Hematopoietic multipotent progenitor cell treated with erythropoietin and hydrocortisone succinate and interleukin-3 and kit ligand, for 8 days (in vitro differentiated cells): ENCODE measurements at places on chromosomes 6 and 20.

GRCh38 chr20:14445310-14445709 lies 107.9 kb upstream of the FLRT3 start:
- DNase-seq: no peak

DNA sequence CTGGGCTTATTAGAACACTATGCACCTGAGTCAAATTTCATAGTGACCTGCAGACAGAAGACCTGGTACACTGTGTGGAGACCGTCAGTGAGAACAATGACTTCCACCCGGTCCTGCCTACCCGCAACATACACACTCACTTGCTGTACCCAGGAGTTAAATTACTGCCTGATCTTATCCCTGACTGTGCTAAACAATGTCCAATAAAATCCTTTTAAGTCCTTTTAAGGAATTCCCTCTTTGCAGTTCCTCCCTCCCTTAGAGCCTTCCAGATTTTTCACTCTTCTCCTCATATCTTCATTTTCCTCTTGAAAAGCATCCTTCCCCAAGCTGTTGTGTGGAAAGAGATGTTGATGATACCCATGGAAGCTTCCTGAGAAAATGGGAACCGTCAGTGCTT lies 3.4 kb upstream of the KCNG1 start:
- no peak for DNase-seq

- DNase-seq: no peak
Measured at GRCh38 chr20:53662595-53662994, 69.0 kb upstream of the ZNF217 start.

- peak; percentile 48 for DNase-seq
Measured at GRCh38 chr6:156933201-156934068, 156.3 kb downstream of the ARID1B start.

DNA sequence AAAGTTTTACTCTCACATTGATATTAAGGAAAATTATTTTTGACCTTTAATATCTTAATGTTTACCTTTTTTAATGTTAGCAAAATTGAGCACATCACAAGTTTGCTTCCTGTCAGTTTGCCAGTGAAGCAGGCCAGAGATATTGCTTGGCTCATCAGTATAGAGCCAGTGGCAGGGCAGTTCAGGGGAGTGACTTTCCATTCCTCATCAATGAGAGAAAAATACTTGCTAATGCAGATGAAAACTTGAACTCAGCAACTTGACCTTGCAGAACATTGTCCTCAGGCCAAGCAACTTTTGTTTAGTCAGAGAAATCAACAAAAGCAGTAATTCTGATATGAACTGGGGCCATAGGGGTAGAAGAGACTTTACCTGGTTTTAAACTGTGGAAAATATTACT lies 6.9 kb downstream of the TAB2 start:
- no peak for DNase-seq

DNA sequence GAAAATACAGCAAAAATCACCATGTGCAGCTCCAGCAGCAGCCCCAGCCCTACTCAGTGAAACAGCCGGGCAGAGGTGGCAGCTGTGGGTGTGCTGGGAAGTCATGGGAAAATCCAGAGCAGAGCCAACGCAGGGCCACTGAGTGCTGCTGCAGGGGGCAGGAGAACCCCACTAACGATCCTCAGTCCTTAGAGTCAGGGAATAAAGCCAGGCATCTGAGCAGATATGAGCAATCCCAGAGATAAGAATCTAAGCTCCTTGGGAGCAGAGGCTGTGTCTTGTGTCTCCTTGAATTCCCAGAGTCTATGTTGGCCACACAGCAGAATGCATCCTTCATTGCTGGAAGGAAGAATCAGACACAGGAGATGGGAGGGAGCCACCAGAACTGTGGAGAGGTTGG lies 493.1 kb upstream of the MAP3K7 start:
- no peak for DNase-seq

DNA sequence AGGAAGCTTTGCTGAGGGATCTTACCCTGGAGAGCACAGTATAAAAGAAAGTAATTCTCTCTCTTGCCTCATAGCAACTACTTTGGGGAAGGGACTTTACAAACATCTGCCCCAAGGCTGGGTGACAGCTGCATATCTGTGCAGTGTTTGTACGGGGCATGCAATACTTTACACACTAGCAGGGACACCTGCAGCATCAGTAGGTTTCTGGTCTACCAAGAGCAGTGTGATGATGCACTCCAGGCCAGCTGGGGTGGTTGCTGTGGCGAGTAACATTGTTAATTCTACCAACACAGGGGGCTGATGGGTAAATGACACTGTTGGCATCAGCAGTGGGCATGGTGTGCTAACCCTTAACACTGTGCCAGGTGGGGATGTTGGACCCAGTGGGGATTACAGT lies 48.0 kb downstream of the ADTRP start:
- DNase-seq: no peak

- no peak for DNase-seq
Measured at GRCh38 chr20:48632017-48632824, 195.6 kb downstream of the PREX1 start.

DNA sequence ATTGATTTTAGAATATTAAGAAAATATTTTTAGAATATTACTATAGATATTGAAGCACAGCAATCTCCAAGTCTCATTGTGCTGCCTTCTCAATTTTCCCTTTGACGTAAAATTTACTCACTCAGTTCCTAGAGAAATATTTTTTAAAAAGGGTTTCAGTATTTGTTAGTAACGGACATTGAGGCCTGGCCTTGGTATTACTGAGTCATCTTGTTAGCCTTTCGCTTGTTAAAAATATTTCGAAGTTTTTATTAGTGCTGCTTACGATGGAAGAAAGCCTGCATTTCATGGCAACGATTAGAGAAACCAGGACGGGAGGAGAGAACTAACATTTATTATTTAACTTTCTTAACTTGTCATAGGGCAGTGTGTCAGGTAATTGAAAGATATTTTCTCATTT lies 82.2 kb downstream of the TIAM2 start:
- DNase-seq: no peak

DNA sequence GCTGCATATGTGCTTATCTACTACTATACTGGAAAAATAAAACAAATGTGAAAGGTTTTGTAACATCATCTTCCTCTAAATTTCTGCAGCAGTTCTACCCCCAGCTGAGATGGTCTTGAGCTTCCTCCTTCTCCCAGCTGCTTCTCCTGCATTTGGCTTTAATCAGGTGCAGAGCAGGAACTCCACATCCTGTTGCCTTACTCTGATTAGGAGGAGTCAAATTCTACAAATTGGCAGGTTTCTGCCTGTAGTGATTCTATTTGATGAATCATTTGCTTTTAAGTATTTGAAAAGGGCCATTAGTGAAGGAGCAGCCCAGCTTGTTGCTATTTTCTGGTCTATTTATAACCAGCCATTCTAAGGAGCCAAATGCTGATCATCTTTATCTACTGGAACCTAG lies 224.5 kb downstream of the GMDS start:
- DNase-seq: no peak

DNA sequence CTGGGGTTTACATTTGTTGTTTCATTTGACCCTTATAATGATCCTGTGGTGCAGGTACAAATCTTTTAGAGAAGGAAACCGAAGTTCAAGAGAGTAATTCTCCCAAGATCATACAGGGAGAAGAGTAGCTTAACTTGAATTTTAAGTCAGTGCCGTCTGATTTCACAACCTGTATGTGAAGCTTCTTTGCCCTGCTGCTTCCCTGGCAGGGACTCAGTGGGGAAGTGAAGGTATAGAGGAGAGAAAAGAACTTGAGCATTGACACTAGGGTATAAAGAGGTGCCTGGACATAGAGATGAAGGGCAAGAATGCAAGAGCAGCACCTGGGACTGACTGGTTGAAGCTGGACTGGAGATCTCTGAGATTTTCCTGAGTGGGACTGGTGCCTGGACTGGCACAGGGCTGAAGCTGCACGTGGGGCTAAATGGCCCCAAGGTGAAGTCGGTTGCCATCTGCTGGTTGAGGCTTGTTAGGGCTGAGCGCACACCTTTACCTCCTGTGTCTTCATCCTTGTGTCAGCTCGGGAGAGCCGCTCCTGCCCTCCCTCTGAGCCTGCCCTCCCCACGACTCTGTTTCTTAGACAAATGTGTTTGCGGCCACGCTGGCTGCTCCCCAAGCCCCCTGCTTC lies 41.8 kb downstream of the FARS2 start:
- peak; percentile 34 for DNase-seq

DNA sequence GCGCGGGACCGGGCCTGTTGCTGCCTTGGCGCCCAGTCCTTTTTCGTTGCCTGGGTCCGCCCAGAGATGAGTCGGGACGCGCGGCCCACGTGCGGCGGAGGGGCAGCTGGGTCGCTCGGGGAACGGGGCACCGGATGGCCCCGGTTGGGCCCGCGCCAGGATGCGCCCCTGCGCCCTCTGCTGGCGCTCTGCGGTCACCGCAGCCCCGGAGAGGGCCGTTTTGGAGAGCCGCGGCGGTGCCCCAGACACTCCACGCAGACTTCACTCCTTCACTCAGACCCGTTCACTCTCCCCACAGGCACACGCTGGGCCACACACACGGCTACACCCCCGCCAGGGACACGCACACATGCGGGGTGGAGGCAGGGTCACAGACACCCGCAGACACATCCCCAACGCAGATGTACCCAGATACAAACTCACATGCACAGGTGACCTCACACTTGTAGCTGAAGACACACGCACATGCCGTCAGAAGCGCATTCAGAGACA lies 38.8 kb downstream of the SRC start:
- peak; percentile 50 for DNase-seq

DNA sequence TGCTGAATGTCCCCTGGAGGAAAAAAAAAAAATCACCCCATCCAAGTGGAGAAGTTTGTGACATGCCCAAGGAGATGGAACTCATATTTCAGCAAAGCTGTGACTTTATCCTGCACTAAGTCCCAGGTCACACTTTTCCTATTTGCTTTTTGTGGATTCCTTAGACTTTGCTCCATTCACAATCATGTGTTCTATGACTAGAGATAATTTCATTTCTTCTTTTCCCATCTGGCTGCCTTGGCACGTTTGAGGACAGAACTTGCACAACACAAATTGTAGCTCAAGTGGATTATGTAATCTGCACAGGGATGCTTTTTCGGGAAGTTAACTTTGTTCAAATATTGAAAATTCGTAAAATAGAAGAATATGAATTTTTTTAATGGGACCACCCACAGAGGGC lies 100.7 kb upstream of the PTPN1 start:
- no peak for DNase-seq

- no peak for DNase-seq
Measured at GRCh38 chr20:19692100-19692499, 66.0 kb upstream of the RIN2 start.

GRCh38 chr6:123640567-123641187 lies 3.9 kb upstream of the TRDN start:
- no peak for DNase-seq

DNA sequence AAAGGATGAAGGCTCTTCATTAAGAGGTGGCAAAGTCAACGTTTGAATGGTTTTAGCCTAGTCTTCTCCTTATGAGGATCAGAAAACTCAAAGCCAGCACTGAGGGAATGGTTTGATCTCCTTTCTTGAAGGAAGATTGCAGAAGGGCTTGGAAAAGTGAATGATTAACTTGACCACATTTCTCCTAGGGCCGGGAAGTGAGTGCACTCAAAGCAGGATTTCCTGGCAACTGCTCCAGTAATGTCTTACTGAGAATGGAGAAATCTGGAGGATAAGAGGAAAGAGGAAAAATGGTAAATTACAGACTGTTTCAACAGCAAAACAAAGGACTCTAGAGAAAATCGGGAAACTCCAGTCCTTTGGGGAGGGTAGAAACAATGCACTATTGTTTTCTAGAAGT lies 189.0 kb upstream of the FOXA2 start:
- no peak for DNase-seq

GRCh38 chr6:12962529-12962928 lies 246.0 kb downstream of the PHACTR1 start:
- DNase-seq: no peak

GRCh38 chr6:139323511-139324300 lies 31.9 kb upstream of the TXLNB start:
- DNase-seq: peak; percentile 57

DNA sequence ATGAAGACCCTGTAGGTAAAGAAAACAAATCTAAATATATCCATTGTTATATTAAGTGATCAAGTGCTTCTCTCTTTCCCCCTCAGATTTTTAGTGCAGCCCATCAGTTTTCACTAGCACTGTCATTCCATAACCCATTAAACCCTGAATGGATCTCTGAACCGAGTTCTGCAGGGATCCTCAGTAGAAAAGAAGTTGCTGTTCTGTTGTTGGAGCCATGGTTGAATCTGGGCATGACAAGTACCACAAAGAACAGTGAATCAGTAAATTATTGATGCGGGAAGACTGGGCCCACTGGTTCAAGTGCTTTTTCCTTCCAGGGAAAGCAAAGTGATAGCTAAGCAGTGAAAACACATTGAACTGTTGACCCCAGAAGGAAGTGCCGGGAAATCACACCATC lies 60.4 kb downstream of the LAMP5 start:
- no peak for DNase-seq

DNA sequence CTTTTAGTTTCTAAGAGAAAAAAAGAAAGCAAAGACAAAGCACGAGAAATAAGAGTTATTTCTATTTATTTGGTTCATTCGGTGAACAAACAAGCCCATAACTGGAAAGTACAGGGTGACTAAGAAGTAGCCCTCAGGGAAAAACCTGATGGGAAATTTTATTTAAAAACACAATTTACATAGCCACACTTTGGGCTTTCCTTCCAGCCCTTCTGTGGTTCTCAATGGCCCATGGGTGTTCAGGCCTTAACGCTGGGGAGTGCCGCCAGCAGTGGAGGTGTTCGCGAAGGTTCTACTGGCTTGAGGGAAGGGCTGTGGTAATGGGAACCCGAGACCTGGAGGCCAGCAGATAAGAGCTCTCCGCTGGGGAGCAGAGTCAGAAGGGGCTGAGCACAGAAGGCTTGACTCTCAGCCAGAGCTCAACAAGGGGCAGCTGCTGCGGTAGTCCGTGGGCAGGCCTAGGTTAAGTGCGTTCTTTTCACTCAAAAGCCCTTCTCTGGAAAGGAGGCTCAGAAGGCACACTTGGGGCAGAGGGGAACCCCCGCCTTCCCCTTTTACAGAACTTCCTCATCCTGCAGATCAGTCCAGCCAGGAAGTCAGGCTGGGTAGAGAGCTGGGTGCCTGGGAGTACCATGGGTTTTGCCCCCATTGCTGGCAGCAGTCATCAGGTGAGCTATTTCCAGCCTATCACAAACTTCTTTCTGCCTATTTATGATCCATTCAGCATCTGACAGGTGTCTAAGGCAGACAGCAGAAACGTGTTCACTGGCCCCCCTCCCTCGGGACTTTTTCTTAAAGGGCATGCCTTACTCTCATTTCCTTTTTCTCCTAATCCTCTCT lies 8.8 kb upstream of the CD83 start:
- DNase-seq: peak; percentile 87

- no peak for DNase-seq
Measured at GRCh38 chr20:15700147-15700765, 873.0 kb downstream of the KIF16B start.

GRCh38 chr6:142353690-142354089 lies 51.9 kb downstream of the ADGRG6 start:
- DNase-seq: no peak

DNA sequence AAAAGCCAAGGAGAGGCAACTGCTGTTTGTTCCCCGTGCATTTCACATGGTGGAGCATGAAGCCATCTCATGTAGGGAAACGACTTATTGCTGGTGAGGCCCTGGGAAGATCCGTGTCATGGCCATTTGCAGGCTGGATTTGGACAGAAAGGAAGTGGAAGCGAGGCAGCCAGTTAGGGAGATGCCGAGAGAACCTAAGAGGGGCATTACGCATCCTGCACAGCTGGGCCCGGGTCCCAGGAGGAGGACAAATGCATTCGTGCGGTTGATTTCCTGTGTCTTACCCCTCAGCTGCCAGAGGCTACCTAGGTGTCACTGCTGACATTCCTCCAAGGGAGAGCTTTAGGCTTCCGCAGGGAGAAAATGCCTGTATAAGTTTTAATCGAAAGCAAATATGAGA lies 316.2 kb upstream of the CDYL start:
- no peak for DNase-seq

- DNase-seq: peak; percentile 36
Measured at GRCh38 chr6:44224029-44224964, 902 bp downstream of the SLC29A1 start.
